ENCODE measurements at places on chromosomes 7 and 10.

- DNase-seq: no peak
Measured at GRCh38 chr10:66996996-66997395, 71.2 kb downstream of the LRRTM3 start.

DNA sequence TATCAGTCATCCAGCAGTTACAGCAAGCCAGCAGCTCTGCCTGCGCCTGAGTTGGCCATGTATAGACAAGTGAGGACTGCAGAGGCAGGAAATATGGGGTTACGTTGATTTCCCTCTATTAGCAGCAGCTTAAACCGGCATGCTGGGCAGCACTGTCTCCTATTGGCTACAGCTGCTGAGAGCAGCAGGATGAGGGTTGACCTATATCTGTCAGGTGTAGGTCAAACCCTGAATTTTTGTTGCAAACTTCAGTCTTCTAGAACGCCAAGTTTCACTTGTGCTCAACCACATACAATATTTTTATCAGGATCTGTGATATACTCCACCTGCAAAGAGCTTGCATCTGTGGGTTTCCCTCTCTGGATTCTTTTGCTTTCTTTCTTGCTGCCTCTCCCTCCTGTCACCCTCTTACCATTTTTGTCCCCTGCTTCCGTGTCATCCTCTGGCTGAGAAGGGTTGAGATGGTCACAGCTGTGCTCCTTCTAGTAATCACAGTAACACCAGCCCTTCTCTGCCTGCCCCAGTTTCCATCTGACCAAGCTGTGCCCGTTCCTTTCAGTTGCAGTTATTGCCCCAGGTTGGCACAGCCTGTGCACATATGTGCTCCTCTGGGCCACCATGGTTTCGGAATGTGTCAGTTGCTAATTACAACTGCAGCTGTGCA lies 23.8 kb upstream of the GLCCI1 start:
- no peak for DNase-seq

GRCh38 chr7:30965883-30966282 lies 2.1 kb downstream of the GHRHR start:
- no peak for DNase-seq

- DNase-seq: no peak
Measured at GRCh38 chr10:17703706-17704105, 48.3 kb upstream of the TMEM236 start.

GRCh38 chr10:63105225-63106110 lies 27.7 kb upstream of the NRBF2 start:
- DNase-seq: no peak

All from thyroid gland (tissue), 4 donors.